ENCODE measurements at places on chromosomes 5 and 9.

DNA sequence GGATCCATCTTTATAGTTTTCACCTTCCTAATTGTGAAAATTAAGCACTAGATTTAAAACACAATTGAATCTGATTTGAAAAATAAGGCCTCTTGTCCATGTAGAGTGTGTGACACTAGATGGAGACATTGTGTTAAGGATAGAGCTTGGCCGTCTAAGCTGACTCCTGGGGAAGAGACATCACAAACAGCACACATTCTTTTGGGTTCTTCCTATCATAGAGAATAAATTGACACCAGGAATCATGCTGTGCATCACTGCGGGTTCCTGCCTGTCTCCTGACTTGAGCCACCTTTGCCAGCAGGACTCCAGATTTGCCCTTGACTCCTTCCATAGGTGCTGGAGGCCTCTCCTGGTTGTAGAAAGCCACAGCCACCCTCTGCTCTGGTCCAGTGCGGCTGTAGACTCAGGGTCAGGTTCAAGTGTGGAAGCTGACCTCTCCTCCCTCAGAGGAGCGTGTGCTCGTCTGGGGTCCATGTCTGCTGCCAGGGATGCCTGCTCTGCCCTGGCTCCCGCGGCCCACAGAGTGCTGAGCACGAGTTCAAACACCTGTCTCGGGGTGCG is 11.2 kb downstream of the ROPN1L start:
- peak; percentile 70 for DNase-seq

- no peak for DNase-seq
Measured at GRCh38 chr5:121525706-121526105, 326.0 kb upstream of the FTMT start.

DNA sequence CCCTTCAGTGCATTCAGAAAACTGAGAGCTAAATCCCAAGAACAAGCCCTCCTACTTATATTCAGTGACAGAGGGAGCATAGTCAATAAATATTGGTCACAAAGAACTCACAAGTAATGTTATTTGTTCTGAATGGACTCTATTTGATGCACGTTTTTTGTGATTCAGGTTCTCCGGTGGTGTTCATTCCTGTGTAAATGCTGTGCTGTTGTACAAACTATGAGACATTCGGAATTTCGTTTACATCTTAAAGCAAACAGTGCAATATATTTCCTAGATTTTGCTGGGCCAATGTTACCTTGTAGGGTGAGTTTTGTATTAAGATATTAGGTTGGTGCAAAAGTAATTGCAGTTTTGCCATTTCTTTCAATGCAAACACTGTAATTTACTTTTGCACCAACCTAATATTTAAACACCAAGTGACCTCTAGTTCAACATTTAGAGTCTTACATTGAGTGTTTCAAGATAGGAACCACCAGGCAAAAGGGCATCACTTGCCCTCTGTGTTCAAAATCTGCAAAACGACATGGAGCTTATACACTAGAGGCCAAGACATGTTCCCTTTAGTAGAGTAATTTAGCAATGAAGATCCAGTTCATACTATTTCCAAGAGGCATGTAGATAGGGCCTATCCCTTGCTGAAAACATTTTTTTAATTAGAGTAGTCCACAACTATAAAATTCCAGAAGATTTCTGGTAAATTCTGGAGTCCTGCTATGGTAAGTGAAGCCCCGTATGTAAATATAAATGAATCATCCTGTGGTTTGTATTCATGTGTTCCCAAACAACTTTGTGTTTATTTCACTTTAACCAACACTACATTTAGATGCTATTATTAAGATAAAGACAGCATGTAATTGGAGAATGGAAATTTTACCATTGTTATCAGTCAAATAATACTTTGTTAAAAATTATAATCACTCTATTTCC is 444.0 kb upstream of the PTGER4 start:
- no peak for DNase-seq

GRCh38 chr9:128001779-128002298 is 21.1 kb upstream of the EEIG1 start:
- DNase-seq: no peak

GRCh38 chr9:121597698-121598166 is 53.7 kb upstream of the DAB2IP start:
- no peak for DNase-seq

Data from NCI-H2081 treated with DMSO at 0.1 percent for 48 hours (cell line).